Large intestine (tissue), 12 donors: ENCODE measurements at places on chromosomes 16 and 17. TPM values are rescaled to one million over a fixed set of nuclear protein-coding genes. Genes with fewer than 3 reads are reported as not detected.

DNA sequence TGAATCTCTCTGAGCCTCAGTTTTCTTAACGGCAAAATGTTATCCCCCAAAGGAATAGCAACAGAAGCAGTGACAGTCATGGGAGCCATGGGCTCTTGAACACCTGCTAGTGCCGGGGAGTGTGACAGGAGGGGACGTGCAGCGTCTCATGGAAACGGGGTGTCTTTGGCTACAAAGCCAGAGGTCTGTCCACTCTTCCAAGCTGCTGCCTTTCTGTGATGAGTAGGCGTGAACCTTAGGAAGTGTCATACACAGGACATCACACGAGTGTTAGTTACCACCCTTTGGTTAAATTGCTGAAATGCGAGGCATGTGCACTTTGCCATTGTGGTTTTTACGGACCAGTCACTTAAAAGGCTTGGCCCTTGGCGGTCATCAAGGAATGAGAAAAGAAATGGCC lies 93.4 kb downstream of the IRF8 start:
- no peak for DNase-seq

DNA sequence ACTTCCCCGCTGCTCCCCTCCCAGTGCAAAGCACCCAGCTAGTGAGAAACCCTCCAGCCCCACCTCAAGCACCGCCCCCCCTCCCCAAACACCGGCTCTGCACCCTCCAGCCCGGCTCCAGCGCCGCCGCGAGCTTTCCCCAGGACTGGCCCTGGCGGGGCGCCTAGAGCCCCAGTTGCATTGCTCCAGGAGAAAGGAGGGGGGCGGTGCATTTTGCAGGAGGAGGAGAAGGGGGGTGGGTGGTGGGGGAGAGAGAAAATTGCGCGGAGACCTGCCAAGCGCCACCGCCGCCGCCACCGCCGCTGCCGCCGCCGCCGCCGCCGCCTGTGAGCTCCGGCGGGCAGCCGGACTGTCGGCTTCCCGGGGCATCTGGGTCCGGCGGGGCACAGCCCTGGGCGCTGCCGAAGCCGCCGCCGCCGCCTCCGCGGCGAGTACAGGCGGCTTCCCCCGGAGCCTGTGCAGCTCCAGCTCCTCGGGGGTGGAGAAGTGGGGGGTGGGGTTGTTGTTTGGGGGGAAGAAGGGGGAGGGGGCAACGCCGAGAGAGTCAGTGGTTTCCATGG lies 333 bp upstream of the NOG start:
- DNase-seq, result peak; percentile 21

DNA sequence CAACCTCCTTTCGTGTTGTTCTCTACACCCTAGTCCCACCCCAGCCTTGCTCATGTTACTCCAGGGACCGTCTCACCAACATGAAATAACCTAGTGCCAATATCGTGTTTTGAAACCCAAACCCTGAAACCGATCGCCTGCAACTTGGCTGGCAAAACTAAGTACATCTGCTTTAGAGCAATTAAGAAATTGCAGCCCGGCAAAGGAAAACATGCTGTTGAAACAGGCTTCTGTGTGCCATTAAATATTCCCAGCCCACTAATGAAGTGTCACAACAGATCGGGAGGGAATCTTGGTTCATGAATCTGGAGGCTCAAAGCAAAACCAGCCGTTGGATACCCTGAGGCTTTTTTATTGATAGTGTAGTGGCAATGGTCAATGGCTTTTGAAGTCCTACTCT lies 48.3 kb upstream of the GPR139 start:
- no peak for DNase-seq

DNA sequence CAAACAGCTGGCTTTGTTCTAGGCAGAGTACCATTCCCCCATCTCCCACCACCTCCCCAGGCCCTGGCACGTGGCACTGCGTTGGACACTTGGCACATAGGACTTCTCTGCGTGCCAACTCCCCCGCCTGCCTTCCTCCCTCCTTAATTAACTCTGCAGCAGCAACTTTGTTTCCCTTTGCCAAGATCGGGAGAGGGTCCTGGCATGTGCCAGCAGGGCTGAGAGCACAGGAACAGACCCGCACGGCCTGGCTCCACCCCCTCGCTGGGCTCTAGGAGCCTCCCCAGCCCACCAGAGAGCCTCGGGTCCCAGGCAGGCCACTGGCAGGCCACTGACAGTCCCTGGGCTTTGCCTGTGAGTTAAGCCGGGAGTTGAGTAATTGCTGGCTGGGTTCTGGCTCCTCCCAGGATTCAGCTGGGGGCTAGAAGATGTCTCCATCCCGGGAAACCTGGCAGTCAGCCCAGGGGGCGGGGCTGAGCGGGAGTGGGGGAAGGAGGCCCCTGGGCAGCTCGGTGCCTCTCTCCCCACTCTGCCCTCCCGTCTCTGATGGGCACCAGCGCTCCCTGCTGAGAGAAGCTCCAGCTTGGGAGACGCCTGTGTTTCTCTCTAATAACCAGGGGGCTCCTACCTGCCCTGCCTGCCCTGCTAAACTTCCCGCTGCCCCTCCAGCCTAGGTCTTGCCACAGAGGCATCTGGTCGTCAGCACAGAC lies 224.0 kb upstream of the TNRC6C start:
- peak; percentile 65 for DNase-seq

DNA sequence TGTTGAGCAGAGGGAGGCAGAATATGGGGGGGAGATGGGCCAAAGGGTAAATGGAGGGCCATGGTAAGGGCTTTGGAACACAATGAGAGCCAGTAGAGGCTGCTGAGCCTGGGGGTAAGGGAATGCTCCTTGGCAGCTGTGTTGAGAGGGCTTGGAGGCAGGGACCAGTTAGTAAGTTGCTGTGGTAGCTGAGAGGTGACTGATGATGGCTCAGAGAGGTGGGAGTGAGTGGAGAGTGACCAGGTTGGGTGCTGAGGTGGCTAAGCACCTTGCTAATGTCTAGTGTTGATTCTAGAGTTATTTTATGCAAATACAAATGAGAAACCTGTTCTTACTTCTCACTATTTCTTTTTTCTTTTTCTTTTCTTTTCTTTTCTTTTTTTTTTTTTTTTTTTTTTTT lies 10.8 kb downstream of the SBK1 start:
- DNase-seq, result no peak

DNA sequence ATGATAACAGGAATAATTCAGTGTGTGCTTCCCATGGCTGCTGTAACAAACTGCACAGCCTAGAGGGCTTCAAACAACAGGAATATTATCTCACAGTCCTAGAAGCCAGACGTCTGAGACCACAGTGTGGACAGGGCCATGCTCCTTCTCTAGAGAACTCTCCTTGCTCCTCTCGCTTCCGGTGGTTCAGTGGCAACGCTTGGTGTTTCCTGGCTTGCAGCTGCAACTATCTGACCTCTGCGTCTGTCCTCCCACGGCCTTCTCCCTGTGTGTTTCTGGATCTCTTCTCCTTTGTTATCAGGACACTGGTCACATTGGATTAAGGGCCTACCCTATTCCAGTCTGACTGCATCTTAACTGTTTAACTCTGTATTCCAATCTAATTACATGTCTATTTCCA lies 414.3 kb downstream of the MAF start:
- DNase-seq, result no peak

- no peak for DNase-seq
Observed at GRCh38 chr17:6452471-6453266, 8.4 kb downstream of the PIMREG start.

DNA sequence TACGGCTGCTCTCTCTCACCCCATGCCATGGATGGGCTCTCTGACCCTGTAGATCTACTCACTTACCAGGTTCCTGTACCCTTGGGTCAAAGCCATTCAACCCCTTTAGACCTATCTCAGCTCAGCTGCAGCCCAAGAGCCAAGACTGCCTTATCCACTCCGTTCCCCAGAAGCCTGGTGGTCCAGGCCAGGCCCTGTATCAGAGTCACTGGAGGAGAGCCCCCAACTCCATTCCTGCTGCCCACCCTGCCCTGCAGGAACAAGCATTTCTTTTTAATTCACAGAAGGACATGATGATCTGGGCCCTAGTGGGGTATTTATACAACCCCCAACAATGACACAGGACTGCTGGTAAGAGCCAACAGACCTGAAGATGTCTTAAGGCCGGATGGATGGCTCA lies 76.8 kb downstream of the AIPL1 start:
- DNase-seq, result no peak

- no peak for DNase-seq
Observed at GRCh38 chr16:35506018-35506897, 2046.8 kb downstream of the TP53TG3F start.

- no peak for DNase-seq
Observed at GRCh38 chr17:2871205-2871604, 75.0 kb downstream of the RAP1GAP2 start.

- DNase-seq, result peak; percentile 35
Observed at GRCh38 chr17:15782866-15783265, 50.8 kb downstream of the TBC1D26 start.

DNA sequence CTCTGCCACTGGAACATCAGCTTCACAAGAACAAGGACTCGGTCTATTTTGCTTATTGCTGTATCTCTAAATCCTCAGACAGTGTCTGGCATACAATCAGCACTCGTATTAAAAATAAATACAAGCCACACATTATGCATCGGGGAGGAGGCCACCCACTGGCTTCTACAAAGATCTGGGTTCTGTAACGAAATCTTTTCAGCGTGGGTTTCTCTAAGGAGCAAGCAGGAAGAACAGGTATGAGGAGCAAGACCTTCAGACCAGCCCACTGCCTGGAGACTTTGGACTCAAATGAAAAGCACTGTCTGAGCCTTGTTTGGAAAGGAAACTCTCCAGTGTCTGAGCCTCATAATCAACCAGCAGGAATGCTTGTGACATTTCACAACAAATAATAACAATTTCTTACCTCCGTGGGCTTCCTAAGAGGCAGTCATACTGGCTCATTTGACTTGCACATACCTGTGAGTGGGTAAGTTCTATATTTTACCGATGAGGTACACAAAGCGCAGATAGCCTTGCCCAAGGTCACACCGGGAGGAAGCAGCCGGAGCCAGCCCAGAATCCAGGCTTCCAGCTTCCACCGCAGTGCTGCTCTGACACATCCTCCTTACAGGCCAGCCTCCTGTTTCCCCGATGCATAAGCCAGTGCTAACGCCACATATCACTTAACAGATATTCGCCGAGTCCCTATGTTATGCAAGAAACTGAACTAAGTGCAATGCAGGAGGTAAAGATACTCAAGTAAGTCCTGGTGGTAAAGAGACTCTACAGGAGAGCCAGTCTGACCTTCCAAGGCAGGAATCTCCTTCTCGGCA lies 118.6 kb upstream of the TNRC6C start:
- peak; percentile 88 for DNase-seq

DNA sequence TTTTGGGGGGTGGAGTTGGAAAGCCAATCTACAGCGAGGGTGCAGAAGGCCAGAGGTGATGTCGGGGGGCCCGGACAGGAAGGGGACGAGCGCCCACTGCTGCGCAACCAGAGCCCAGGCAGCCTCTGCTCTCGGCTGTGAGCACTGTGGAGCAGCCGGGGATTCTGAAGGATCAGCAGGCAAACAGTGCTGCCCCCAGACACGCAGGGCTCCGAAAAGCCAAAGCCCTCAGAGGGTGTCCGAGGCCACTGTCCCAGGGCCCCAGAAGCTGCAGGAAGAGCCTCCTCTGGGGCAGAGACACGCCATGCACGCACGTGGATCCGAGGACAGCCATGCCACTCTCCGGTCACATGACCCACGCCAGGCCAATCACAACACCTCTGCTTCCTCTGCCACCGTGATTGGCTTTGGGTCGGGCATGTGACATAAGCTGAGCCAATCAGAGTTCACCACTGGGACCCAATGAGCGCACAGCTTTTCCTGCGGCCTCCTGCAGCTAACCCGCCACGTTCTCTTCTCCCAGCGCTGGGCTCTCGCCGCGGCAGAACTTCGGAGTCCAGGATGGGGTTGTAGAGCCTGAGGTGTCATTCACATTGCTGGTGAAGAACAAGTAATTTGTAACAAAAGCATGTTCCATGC lies 40.7 kb downstream of the ACTG1 start:
- DNase-seq, result peak; percentile 44

DNA sequence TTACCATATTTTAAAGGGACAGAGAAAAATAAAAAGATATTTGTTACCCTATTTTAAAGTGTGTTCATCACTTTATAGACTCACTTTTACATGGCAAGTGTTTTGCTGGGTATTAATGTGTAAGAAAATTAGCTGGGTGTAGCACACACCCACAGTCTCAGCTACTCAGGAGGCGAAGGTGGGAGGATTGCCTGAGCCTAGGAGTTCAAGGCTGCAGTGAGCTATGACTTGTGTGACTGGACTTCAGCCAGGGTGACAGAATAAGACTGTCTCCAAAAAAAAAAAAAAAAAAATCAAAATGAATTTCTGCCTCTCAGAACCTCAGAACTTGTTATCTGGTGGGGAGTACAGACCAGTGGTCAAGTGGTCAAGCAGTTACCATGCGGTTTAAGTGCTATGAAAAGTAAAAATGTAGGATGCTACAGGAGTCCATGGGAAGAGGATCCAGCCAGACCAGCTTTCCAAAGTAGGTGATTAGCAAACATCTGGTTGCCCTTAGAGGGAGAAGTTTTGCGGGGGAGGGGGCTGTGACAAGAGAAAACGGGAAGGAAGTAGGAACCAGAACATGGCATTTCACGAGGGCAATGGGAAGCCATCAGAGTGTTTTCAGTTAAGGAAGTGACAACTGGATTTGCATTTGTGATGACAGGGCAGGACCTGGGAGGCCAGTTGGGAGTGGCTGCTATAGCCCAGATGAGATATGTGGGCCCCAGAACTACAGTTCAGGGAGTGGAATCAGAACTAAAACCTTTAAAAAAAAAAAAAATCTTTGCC lies 13.9 kb downstream of the CNEP1R1 start:
- DNase-seq, result peak; percentile 68

DNA sequence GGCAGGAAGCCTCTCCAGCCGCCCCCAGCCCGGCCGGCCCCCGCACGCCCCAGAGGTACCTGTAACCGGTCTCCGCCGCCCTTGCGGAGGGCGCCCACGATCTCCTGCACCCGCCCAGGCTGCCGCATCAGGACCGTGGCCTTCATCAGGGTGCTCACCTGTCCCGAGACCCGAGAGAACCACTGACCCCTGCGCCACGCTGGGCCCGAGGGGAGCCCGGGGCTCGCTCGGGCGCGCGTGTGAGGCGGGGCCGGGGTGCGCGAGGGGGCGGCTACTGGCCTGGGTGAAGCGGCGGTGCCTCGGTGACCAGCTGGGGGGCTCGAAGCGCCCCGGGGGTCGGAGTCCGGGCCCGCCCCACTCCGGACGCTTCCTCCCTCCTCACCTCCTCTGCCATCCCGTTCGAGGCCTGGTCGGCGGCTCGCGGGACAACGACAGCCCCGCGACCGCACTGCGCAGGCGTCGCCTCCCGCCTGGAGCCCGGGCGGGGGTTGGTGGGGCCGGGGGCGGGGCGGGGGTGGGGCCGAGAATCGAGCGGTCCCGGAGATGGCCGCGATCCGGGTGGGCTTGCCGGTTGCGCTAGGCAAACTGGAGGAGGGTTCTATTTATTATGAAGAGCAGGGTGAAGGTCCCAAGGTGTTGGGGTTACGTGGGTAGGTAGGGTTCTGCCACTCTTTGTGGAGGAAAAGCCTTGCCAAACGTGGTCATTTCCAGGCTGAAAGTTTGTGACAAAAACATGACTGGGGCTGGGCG lies at the start of gene NT5C3B:
Gene NT5C3B (minus strand): TSS at position 433 of the 750 bp plus-strand sequence. CDS start 39 bp downstream, at position 394.
- DNase-seq, result peak; percentile 64

- no peak for DNase-seq
Observed at GRCh38 chr17:2060681-2061440, 6.0 kb downstream of the HIC1 start.

The EDC4 gene
- polyA plus RNA-seq, result 59.7 TPM

The LRRC46 gene
- polyA plus RNA-seq, result 1.5 TPM

The CHST4 gene
- polyA plus RNA-seq, result 0.12 TPM

The CBLN1 gene
- 1.8 TPM for polyA plus RNA-seq
